ENCODE measurements at places on chromosomes 16 and 17. TPM values are rescaled to one million over a fixed set of nuclear protein-coding genes. Genes with fewer than 3 reads are reported as not detected.

- no peak for DNase-seq
These were observed 7.2 kb downstream of the PLA2G15 start for GRCh38 chr16:68252383-68252782.

- no peak for DNase-seq
These were observed 953.9 kb downstream of the CDH11 start for GRCh38 chr16:64167936-64168335.

DNA sequence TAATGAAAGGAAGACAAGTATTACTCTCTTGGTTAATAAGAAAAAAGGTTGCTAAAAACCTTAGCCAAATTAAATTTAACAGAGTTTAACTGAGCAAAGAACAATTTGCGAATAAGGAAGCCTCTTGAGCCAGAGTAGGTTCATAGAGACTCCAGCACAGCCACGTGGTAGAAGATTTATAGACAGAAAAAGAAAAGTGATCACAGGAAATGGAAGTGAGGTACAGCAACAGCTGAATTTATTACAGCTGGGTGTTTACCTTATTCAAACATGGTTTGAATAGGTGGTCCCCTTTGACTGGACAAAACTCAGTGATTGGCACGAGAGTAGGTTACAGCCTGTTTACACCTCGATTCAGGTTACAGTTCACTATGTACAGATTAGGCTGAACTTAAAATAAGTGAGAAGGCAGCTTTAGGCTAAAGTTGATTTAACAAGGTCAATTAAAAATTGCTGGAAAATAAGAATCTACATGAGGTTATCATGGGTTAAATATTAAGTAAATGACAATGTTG lies 3.3 kb upstream of the CCL15 start:
- DNase-seq, result no peak

HASPIN gene
- 30.1 TPM for total RNA-seq

HAP1 gene
- 1.4 TPM for total RNA-seq

BRICD5 gene
- total RNA-seq, result 18.6 TPM

Measured in A673 (cell line).